ENCODE measurements at places on chromosomes 2 and 18.

GRCh38 chr2:105812180-105813044 lies 67.7 kb downstream of the NCK2 start:
- peaks cover 35% of the 10 kb centered on the region for H3K36me3 ChIP-seq
- H3K27me3 ChIP-seq, result no peaks in the 10 kb centered on the region
- H3K4me1 ChIP-seq, result peaks cover 81% of the 10 kb centered on the region
- H3K4me3 ChIP-seq, result no peak overlapping the region

DNA sequence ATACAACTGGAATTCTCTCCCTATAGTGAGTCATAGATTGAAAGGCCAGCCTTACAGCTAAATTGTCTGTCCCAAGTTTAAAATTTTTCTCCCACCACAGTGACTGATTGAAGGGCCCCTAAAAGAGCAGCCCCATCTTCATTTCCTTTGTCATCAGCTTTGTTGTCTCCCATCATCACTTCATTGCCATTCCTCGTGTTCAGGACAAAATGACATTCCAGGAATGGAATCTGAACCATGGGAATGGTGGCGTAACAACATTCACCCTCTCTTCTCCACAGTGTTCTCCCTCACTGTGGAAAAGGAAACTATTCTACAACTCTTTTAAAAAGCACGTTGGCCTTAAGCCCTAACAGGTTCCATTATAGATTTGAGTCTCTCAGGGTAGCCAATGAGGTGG lies 52.1 kb downstream of the PSTPIP2 start:
- H3K4me3 ChIP-seq, result no peak overlapping the region
- no peak for DNase-seq
- H3K36me3 ChIP-seq, result peaks cover 1% of the 10 kb centered on the region
- H3K27ac ChIP-seq, result no peak overlapping the region

DNA sequence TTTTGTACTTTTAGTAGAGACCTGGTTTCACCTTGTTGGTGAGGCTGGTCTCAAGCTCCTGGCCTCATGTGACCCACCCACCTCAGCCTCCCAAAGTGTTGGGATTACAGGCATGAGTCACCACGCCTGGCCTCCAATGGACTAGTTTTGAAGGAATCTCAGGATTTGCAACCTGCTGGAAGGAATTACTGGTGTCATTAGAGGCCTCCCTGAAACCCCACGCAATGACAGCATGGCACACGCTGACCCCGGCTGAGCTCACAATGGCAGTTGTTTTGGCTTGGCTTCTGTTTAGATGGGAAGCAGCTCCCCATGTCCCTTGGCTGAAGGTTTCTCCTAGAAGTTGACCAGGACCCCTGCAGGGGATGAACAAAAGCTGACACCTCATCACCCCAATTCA lies 23.1 kb upstream of the COPS8 start:
- no peak for DNase-seq
- H3K27me3 ChIP-seq, result no peaks in the 10 kb centered on the region
- H3K4me3 ChIP-seq, result no peak overlapping the region

DNA sequence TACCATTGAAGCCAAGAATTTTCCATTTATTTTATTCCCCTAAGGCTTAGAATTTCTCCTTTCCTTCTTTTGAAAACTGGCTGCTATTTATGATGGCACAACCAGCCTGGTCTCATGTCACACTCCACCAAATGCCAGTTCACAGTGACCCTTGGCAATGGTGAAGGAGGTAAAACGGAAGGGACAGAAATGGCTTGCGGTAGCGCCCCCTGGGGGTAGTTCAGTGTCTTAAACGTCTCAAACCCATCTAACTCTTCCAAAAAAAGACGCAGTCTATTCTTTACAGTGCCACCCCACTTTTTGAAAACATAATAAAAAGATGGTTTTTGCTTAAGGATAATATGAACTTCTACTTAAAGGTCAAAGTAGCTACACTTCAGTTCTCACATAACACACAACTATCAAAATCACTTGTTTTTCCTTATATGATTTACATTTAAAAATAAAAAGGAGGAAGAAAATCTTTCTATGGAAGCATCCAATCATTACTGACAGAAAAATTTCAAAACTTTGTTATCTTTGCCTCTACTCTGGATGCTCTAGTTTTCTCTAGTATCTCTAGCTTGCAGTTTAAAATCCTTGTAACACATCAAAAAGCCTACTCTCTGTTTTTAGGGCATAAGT lies 28.0 kb downstream of the PNO1 start:
- no peak overlapping the region for H3K4me3 ChIP-seq
- no peaks in the 10 kb centered on the region for H3K27me3 ChIP-seq
- no peak overlapping the region for H3K27ac ChIP-seq
- DNase-seq, result peak; percentile 67
- H3K4me1 ChIP-seq, result peaks cover 32% of the 10 kb centered on the region
- peaks cover 16% of the 10 kb centered on the region for H3K36me3 ChIP-seq

DNA sequence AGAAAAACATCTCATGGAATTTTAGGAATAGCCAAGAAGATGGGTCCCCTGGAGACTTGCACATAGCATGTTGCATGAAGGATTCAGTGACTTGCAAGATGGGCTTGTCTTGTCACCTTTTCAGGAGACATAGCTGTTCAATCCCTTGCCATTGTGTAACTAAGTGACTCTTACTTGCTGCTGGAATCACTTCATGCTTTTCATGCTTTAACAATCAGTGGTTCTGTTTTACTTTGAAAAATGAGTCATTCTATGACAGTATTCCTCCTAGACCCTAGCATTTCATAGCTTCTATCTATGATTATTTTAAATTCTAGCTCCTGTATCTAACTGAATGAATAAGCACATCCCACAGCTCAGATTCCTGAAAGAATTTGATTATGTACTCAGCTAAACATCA lies 2.8 kb downstream of the KYNU start:
- no peak overlapping the region for H3K4me3 ChIP-seq
- H3K27me3 ChIP-seq, result peaks cover 3% of the 10 kb centered on the region
- H3K4me1 ChIP-seq, result no peaks in the 10 kb centered on the region
- H3K36me3 ChIP-seq, result no peaks in the 10 kb centered on the region

GRCh38 chr18:78972930-78973331 lies 6.7 kb upstream of the SALL3 start:
- H3K4me1 ChIP-seq, result peaks cover 12% of the 10 kb centered on the region
- no peak overlapping the region for H3K27ac ChIP-seq
- H3K36me3 ChIP-seq, result no peaks in the 10 kb centered on the region
- H3K4me3 ChIP-seq, result no peak overlapping the region
- no peak for DNase-seq
- peaks cover 62% of the 10 kb centered on the region for H3K27me3 ChIP-seq

Data from activated naive CD4-positive, alpha-beta T cell treated with anti-CD3 and anti-CD28 coated beads for 36 hours (primary cell).